Stimulated activated CD8-positive, alpha-beta memory T cell treated with anti-CD3 and anti-CD28 coated beads, Interleukin-2, amount 100 ng/mL, for 1 hour (primary cell): ENCODE measurements at places on chromosomes 3 and 15.

DNA sequence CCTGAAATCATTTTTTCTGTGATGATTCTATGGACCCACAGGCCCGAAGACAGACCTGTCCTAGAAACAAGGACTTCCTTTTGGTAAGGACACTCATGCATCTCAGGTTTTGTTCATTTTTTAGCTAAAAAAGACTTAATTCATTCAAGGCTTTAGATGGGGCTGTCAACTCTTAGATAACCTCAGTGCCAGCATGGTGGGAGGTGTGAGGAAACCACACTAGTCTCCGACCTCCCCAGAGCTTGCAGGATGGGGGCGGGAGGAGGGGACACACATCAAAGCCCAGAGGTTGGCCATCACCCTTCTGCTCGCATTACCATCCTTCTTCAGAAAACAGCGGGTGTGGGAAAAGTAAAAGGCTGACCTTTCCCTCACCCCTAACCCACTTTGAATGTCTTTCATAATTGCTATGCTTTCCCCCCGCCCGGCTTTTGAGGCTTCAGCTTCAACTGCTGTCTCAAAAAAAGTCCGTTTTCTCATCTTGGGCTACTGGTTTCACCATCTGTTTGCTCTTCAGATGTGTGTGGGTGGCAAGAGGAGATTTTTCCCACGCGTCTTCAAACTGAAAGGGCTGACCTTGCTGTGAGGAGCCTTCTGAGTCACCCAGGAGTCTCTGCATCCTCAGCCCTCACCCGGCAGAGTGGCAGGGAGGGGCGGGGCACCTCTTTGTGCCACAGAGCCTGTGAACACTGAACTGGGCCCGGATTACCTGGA is 27.6 kb upstream of the CXCR6 start:
- DNase-seq = peak; percentile 58

- DNase-seq = no peak
Measured at GRCh38 chr3:94071713-94072284, 8.9 kb downstream of the NSUN3 start.

- DNase-seq = no peak
Measured at GRCh38 chr3:30496066-30496966, 110.1 kb upstream of the TGFBR2 start.

DNA sequence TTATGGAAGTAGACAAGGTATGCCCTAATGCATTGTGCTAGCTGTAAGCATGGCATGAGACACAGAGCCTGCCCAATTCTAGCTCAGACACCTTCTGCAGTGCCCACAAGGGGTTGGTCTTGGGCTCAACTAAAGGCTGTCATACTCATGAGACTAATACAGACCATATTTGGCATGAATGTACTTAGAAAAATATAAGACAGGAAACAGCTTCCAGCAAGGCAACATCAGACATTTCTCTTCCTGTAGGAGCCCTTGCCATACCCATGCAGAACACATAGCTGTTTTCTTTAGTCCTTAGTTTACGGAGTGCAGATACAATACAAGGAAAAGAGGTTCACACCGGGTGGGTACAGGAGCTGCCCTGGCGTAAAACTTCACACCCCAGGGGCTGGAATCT is 30.5 kb upstream of the NR1I2 start:
- DNase-seq = no peak

DNA sequence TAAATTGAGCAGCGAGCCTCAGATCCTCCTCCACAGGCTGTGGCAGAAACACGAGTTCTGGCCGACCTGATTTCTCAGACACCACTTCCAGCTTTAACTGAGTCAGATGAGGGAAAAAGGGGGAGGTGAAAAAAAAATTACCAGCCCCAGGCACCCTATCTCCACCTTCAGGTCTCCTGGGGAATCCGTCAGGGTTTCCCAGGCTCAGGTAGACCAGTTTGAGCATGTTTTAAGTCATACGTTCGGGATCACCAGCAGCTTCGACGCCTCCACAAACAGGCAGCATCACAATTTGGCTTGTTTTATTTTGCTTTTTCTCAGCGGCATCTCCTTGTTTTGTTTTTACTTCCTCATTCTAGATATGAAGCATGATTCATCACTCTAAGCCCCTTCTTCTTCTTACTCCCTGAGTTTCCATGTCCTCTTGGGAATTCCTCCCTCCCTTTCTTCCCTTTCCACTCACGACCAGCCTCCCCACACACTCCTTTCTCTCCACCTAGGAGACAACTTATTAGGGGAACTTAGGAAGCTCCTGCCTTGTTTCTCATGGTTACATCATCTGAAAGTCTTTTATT is 190.1 kb downstream of the ZNF621 start:
- DNase-seq = no peak

DNA sequence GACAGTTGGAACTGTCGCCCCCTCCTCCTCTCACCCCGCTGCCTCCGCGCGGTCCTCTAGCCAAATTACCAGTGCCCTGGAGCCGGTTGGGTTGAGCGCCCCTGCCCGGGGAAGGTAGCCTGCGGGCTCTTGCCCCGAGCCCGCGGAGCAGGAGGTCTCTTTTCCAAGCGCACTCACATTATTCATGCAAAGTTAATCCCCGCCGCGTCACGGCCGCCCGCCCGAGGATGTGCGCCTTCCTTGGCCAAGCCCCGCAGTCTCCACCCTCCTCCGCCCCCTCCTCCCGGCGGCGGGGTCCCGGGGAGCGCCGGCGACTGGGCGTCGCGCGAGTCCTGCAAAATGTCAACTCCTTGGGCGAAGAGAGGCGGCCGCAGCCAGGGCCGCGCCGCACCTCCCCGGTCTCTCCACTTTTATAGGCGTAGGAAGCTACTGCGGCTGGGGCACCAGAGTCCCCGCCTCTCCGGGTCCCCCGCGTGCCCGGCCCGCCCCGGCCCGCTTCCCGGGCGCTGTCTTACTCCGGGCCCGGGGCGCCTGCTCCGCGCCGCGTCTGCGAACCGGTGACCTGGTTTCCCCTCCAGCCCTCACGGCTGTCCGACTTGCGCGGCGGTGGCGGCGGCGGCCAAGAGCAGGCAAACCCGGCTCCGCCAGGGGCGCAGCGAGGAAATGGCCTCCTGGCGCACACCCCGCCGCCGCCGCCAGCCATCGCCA is at the start of gene THRB:
TSS of gene THRB (minus strand) at position 233 of the 708 bp plus-strand sequence.
- DNase-seq = no peak

DNA sequence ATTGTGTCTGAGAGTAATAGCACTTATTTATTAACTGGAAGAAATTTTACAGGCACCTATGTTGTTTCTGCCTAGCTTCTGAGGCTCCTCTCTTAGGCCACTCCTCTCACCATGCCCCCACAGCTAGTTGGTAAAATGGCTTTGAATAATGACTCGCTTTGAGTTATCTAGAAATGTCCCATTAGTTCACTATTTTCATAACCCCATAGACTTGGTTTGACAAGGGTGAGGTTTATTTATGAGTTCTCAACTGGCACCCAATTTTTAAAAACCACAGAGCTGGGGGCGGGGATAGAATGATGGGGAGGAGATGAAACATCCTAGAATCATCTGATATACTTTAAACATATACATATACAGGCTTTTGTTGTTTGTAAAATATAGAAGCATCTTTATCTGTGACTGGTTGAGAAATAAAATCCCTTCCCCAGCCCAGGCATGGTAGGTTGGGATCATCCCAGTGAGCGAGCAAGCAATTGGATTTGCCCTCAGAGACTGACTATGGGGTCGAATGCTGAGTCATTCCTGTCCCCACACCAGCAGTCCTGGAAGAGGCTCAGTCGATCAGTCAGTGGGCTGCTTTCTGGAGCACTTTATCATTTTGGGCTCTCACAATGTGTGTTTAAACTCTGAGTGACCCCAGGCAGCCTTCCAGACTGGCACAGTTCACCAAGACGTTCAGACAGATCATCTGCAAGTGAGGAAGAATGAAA is 60.2 kb upstream of the TSEN2 start:
- no peak for DNase-seq

GRCh38 chr3:191894406-191894805 is 433.4 kb downstream of the PYDC2 start:
- no peak for DNase-seq

GRCh38 chr3:155065537-155065936 is 14.6 kb upstream of the MME start:
- DNase-seq = no peak

DNA sequence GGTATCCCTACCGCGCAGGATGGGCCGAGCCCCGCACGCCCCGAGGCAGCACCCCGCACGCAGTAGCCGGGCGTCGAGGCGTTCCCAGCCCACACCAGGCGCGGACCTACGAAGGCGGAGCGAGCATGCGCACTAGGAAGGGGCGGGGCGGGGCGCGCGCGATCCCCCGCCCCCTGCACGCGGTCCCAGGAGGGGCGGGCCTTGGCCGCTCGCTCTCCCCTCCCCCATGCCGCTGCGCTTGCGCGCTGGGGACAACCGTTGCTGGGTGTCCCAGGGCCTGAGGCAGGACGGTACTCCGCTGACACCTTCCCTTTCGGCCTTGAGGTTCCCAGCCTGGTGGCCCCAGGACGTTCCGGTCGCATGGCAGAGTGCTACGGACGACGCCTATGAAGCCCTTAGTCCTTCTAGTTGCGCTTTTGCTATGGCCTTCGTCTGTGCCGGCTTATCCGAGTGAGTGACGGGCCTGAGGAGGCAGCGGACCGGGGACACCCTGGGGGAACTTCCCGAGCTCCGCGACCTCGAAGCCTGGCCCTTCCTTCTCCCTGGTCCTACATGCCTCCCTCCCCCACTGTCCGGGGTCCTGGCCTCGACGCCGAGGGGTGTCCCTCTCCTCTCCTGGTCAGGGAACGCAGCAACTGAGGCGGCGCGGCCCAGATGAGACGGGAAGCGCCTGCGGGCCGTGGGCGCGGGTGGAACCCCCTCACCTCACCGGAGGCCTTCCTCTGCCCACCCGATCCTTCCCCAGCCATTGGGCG is at the start of gene SPESP1:
TSS of gene SPESP1 (plus strand) at position 258 of the 755 bp plus-strand sequence. CDS start at position 387, 129 bp downstream.
- DNase-seq = no peak

- no peak for DNase-seq
Measured at GRCh38 chr15:56984681-56985481, 66.4 kb downstream of the TCF12 start.

DNA sequence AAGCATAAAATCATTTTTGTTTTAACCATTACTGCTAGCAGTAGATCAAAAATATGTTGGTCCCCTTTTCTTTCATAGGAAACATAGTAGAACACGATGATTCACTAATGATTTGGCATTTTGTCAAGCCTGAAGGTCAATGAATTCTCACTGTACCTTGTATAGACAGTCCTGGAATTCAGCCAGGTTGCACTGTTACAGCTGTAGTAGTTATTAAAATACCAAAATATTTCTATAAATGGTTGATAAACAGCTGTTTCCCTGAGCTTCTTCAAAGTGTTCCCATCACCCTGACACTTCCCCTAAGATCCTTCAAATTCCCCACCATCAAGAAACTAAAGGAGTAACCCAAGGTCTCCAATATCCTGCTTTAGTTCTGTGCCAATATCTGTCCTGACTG is 200.9 kb downstream of the ATP8B4 start:
- DNase-seq = no peak

DNA sequence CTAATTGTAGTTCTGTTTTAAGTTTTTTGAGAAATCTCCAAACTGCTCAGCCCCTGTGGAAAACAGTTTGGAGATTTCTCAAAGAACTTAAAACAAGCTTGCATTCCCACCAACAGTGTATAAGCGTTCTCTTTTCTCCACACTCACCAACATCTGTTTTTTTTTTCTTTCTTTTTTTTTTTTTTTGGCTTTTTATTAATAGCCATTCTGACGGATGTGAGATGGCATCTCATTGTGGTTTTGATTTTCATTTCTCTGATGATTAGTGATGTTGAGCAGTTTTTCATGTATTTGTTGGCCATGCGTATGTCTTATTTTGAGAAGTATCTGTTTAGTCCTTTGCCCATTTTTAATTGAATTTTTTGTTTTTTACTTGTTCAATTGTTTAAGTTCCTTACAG is 73.1 kb upstream of the COL8A1 start:
- no peak for DNase-seq

GRCh38 chr3:134485075-134485717 is 589 bp downstream of the ANAPC13 start:
- DNase-seq = no peak

GRCh38 chr15:64502151-64502550 is 41.8 kb downstream of the ZNF609 start:
- DNase-seq = no peak

- DNase-seq = no peak
Measured at GRCh38 chr3:42077785-42078184, 13.4 kb upstream of the TRAK1 start.

GRCh38 chr3:155350571-155350970 is 57.1 kb upstream of the STRIT1 start:
- no peak for DNase-seq

DNA sequence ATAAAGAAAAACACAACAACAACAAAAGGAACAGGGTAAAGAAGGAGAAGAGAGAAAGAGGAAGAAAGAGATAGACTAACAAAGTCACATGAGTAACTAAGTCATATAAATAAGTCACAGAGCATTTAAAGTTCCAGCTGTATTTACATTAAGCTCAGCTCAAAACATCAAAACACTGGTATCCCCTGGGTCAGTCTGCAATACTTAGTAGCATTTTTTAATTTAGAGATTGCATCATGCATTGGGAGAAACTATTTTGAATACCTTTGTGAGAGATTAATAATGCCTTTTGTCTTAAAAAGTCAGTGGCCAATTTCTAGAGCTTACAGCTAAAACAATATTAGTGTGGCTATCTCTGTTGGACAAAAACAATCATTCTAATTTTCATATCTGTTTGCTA is 78.4 kb downstream of the NEK10 start:
- no peak for DNase-seq

GRCh38 chr3:131591394-131592014 is 88.7 kb upstream of the MRPL3 start:
- no peak for DNase-seq

- no peak for DNase-seq
Measured at GRCh38 chr15:43774062-43774461, 2.7 kb downstream of the ELL3 start.

GRCh38 chr3:42092006-42092405 is 849 bp downstream of the TRAK1 start:
- no peak for DNase-seq

- DNase-seq = no peak
Measured at GRCh38 chr3:134898181-134898754, 103.2 kb downstream of the EPHB1 start.

- DNase-seq = no peak
Measured at GRCh38 chr15:95563634-95564033, 766.9 kb upstream of the NR2F2 start.

GRCh38 chr3:48863122-48863521 is 15.4 kb upstream of the PRKAR2A start:
- DNase-seq = no peak
